Stimulated activated CD4-positive, alpha-beta T cell treated with anti-CD3 and anti-CD28 coated beads, Interleukin-12 subunit alpha, Interleukin-12 subunit beta, amount 100 ng/mL, for 4 hours (primary cell): ENCODE measurements at places on chromosomes 11 and 22.

- DNase-seq: no peak
These were observed 1.2 kb upstream of the C11orf16 start for GRCh38 chr11:8933931-8934330.

DNA sequence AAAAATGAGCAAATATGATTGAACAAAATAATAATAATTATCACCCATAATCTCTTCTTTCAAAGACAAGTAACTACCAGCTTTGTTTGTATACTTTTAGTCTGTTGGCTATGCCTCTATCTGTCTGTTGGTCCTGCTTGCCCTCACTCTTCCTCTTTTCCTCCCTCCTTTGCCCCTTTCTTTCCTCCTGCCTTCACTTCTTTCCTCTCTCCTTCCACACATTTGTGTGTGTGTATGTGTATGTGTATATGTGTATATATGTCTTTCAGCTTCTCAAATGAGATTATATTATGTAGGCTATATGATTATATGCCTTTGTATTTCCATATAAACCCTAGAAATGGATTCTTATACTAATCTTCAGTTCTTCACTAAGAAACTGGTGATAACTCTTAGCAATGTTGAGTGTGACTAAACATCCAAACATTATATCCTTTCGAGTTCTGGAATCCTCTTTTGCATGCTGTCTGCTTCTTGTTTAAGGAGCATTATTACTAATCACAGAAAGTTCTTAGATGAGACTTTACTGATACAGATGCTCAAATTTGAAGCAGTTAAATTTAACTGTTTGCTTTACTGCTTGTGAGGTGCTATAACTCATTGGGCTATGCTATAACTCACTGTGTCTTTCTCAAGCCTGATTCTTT, 219.1 kb downstream of the TMEM135 start:
- DNase-seq: no peak

GRCh38 chr22:46290843-46291785, 5.6 kb upstream of the GTSE1 start:
- DNase-seq: no peak

GRCh38 chr11:34827228-34827627, 89.0 kb downstream of the APIP start:
- DNase-seq: no peak

DNA sequence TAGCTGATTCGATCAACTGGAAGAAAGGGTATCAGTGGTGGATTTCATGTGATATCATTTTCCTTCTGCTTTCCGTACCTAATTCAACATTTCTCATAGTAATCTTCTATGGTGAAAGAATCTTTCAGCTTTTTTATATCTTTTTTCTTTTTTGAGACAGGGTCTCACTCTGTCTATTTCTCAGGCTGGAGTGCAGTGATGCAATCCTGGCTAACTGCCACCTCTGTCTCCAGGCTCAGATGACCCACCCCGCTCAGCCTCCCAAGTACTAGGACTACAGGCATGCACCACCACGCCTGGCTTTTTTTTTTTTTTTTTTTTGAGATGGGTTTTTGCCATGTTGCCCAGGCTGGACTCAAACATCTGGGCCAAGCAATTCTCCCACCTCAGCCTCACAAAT, 18.6 kb upstream of the CHORDC1 start:
- no peak for DNase-seq

GRCh38 chr11:111331711-111332479, 33.5 kb downstream of the POU2AF3 start:
- no peak for DNase-seq

- no peak for DNase-seq
These were observed 46.7 kb upstream of the BID start for GRCh38 chr22:17820879-17821439.

GRCh38 chr22:45478108-45478771, 24.4 kb upstream of the FBLN1 start:
- DNase-seq: no peak
